ENCODE measurements at places on chromosomes 2 and 18. TPM values are rescaled to one million over a fixed set of nuclear protein-coding genes. Genes with fewer than 3 reads are reported as not detected.

The ADAM23 gene
- 3.7 TPM for total RNA-seq

The PTPRM gene
- total RNA-seq = 68.9 TPM

The SIX3 gene
- total RNA-seq = not detected

The PPP1R1C gene
- 1.6 TPM for total RNA-seq

The FNDC4 gene
- 5.2 TPM for total RNA-seq

The LYG2 gene
- not detected for total RNA-seq

The DYNAP gene
- total RNA-seq = not detected

The ZEB2 gene
- 108 TPM for total RNA-seq

The BCS1L gene
- total RNA-seq = 40.2 TPM

The NEURL3 gene
- total RNA-seq = not detected

The TTC31 gene
- 4.2 TPM for total RNA-seq

The PTPRN gene
- not detected for total RNA-seq

The AQP4 gene
- total RNA-seq = 4.2 TPM

The PAX3 gene
- 0.52 TPM for total RNA-seq

The CROCC2 gene
- under 0.01 TPM for total RNA-seq

The CDCA7 gene
- total RNA-seq = 9.9 TPM

The ERICH2 gene
- total RNA-seq = 0.52 TPM

The ZNF521 gene
- total RNA-seq = 40.2 TPM

The REL gene
- total RNA-seq = 6.8 TPM

The ELOA2 gene
- total RNA-seq = not detected

The ST8SIA5 gene
- 2.1 TPM for total RNA-seq

The EFHD1 gene
- total RNA-seq = 2.1 TPM

The OR6B2 gene
- not detected for total RNA-seq

The BCL2 gene
- total RNA-seq = 39.1 TPM
